NCI-H1105 (cell line): ENCODE measurements at places on chromosomes 1 and 21.

DNA sequence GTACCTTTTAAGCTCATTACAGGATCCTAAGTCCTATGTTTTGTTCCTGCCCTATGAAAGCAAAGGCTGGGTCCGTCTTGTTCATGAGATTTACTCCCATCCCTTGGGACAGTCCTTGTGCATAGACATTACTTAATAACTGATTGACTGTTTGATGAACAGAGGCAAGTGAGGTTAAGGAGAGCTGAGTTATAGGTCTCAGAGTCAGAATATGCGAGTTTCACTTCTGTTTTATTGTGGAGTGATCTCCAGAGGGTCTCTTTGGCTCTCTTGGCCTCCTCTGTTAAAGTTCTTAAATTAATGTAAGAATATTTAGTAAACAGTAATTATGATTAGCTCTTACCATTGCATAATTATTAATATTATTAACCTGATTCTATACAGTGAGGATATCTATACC, 52.6 kb downstream of the BRINP2 start:
- DNase-seq, result no peak

DNA sequence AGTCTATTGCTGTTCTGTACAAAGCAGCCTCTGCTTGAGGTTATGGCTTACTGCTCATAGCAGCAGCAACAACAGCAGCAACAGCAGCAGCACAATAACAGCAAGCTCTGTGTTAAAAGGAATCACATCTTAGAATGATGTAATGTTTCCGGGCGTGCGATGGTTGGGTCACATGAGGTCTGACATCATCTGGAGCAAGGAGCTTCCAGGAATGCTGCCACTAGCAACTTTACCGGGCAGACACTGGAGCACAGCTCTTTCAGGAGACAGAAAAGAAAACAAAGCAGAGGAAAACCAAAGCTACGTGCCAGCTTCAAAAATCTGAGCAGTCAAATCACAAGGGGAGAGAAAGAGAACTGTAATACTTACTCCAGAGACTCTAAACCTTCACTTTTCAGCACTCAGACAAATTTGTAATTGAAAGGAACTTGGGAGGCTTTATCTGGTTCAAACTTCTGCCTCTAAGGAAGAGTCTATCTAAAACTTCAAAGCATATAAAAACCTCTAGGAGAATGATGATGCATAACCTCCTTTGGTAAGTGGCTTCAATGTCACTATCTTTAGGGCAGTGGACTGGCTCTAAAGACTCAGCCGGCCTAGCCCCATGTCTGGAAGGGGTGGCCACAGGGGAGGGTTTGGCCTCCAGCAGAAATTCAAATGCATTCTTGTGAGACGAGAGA, 28.3 kb upstream of the RAB3GAP2 start:
- DNase-seq, result no peak

DNA sequence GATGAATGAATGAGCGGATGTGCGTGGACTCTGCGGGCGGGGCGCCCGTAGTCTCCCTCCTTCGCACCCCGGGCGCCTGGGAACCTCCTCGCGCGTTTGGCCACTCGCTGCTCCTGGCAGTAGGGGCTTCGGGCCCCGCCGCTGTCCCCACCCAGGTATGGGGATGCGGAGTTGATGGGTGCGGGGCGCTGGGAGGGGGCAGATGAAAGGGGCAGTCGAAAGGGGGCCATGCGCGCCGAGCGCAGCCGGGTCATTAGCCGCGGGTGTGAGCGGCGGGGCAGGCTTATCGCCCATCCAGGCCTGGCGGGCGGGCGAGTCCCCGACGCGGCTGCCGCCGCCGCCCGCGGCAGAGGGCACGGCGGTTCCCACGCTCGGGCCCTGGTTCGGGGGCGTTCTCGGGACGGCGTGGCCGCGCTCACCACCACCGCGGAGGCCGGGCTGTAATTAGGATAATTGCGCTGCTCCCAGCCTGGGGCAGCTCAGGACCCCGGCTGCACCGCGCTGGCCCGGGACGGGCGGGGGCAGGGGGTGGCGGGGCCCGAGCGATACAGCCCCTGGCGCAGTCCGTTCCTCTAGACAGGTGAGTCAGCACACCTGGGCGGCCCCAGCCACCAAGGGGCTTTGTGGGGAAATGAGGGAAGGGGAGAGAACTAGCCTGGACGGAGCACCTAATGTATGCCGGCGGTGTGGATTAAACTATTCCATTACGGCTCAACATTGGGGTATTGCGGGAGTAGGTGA, 22.1 kb upstream of the CITED4 start:
- DNase-seq, result no peak

DNA sequence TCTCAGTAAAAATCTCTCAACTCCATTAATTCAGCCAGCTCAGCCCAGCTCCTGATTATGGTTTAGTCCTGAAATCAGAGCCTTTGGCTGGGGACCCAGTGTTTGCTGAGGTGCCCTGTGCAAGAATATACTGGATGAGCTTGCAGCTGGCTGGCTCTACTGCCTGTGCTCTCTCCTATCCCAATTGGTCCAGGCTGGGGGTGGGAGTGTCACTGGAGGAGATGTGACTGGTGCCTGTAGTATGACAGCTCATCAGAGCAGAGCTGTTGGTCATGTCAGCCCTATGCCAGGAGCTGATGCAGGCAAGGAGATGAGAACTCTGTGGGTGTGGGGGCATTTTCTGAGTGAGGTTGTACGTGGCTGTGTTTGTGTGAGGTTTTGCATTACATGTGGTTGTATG, 87.0 kb downstream of the TNR start:
- DNase-seq, result no peak

- no peak for DNase-seq
Observed at GRCh38 chr1:205588636-205589035, 43.2 kb downstream of the ELK4 start.

DNA sequence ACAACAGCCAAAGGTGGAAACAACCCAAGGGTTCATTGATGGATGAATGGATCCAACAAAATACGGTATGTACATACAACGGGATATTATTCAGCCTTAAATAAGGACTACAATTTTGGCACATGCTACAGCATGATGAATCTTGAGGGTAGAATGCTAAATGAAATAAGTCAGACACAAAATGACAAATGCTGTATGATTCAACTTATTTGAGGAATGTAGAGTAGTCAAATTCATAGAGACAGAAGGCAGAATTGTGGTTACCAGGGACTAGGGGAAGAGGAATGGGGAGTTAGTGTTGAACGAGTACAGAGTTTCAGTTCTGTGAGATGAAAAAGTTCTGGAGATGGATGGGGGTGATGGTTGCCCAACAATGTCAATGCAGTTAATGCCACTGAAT, 118.0 kb upstream of the PAXBP1 start:
- no peak for DNase-seq

DNA sequence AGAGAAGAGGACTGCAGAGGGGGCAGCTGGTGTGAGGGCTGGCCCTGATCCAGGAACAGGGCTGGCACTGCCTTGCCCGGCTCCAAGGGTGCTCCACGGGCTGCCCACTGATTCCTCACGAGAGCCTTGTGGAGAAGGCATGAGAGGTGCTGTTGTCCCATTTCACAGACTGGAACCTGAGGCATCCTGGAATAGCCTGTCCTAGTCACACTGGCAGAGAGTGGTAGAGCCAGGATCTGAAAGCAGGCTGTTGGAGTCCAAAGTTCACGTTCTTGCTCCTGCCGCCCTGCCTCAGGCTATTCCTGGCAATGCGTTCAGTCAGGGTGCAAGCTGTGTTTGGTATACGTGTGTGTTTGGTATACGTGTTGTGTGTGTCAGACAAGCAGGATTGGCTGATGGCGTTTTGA, 1.8 kb downstream of the RER1 start:
- DNase-seq, result no peak

GRCh38 chr1:25809283-25809926, 9.4 kb downstream of the SELENON start:
- no peak for DNase-seq

DNA sequence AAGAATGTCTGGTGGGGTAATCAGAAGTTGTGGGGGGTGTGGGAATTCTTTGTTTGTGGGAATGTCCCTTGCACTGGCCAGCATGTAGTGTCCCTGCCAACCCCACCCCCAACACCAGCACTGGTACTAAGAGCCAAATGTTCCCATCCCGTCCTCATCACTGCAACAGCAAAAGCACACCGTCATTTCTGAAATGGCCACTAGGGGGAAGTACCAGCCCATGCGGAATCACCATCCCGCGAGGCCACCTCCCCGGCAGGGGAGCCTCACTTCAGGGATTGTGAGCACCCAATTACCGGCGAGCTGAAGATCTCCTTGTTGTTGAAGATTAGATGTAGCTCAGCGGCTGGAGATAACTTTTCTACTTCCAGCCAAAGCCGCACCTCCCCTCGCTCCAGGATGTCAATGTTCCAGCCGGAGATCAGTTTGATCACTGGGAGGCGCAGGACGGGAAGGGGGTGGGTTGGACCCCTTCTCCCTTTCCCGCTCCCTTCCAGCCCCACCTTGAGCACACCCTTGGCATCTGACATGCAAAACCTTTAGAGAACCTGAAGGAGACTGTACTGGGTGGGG, 41.0 kb downstream of the MYOM3 start:
- DNase-seq, result peak; percentile 55

GRCh38 chr21:36861595-36862323, 104.7 kb downstream of the HLCS start:
- DNase-seq, result no peak

DNA sequence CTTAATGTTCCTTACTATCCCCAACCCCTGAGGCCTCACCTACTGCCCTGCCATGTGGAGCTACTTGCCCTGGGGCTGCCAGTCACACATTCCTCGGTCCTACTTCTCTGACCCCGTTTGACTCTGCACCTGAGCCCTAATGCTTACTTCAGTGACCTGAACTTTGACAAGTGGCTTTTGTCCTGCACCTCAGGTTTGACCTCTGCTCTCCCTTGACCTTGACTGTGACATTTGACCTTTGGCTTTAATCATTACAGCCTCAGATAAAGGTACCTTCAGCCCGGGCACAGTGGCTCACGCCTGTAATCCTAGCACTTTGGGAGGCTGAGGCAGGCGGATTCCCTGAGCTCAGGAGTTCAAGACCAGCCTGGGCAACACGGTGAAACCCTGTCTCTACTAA, 22.8 kb downstream of the MR1 start:
- DNase-seq, result no peak

DNA sequence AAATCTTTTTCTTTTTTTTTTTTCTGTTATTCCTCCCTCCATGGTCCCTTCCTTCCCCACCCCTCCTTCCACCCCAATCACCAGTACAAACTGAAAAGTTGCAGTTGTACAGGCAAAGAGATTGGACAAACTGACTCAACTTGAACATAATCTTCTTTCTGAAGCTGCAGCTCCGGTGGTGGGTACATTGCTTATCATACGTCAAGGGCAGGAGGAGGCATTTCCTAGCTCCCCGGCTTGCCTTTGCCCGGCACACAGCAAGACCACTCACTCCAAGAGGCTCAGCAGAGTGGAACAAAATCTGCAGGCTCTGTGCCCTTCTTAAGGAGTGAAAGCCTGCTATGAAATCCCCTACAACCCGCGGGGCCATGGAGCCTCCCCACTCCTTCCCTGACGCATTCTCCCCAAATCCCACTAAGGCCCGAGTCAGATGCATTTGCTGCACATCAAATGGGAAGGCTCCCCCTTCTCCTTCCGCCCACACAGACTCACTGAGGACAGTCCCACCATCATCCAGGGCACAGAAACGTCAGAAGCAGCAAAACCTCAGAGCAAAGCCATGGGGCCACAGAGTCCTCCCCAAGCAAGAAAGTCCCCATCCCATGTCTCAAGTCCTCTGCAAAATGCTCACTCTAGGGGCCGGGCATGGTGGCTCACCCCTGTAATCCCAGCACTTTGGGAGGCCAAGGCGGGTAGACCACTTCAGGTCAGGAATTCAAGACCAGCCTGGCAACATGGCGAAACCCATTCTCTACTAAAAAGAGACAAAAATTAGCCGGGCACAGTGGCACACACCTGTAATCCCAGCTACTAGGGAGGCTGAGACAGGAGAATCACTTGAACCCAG, 45.9 kb downstream of the SYF2 start:
- DNase-seq, result no peak

DNA sequence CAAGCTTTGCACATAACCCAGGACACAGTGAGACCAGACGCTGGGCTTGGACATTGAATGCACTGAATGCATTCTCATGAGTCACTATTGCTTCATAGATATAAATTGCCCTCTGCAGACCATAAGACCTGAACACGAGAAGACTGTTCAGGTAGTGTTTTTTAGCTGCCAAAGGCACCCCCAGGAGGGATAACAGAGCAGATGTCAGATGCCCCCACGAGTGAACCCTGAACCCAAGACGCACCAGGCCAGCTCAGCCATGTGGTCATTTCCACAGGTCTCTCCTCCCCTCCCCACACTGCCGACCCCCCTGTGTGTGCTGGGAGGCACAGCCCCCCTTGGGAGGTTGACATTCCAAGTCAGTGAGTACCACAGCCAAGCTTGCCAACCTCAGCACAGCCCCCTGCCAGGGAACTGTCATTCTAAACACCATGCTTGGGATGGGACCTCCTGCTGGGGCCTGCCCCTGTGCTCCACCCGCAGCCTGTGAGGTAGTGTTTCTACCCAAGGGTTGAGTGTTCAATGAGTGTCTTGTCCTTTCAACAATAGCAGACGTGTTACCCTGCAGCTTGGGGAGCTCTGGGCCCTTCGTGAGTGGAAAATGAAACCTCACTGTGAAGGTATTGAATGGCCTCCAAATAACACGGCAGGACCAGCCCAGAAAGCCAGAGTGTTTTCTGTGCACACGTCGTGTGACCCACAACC, 68.2 kb downstream of the PSMG1 start:
- DNase-seq, result no peak

DNA sequence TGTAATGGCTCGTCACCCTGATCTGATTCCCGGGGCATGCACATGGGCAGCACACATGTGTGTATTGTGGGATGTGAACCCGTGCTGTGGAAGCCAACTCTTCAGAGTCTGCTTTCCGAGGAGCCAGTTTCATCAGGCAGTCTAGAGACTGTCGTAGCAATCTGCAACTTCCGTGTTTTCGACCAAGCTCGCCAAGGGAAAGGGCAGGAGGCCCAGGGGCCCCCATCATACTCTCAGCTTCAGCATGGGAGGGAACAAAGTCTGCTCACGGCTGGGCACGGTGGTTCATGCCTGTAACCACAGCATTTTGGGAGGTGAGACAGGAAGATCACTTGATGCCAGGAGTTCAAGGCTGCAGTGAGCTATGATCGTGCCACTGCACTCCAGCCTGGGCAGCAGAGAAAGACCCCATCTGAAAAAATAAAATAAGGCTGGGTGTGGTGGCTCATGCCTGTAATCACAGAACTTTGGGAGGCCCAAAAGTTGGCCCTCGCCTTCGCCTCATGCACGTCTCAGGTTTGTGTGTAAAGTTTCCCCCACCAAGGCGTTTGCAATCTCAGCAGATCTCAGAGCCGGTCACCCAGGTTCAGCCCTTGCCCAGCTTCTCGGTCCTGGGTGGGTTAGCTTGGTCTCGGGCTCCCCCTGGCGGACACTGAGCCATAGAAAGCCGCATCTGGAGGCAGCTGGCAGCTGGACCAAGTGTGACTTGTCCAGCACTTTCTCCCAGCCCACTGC, 48.5 kb upstream of the SLC25A33 start:
- DNase-seq, result peak; percentile 71

DNA sequence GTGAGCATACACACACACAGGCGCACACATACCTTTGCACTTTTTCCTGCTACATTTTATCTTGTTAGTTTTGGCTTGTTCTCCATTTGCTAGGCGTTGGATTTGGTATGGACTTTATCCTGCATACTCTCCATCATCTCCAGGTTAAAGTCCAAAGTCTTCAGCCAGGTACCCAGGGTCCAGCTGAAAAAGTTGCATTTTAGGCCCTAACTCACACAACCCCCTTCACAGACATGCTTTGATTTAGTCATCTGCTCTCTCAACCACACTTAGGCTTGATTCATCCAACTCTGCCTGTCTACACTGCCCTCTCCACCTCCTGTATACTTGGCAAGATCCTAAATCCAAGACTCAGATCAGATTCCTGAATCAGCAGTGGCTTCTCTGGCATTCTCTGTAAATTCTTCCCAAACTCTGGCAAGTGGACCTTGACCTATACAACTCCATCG, 10.7 kb upstream of the LAMB3 start:
- no peak for DNase-seq

- no peak for DNase-seq
Observed at GRCh38 chr1:202154766-202155477, 5.5 kb downstream of the PTPN7 start.
